Activated CD4-positive, alpha-beta T cell treated with anti-CD3 and anti-CD28 coated beads for 36 hours (primary cell): ENCODE measurements at places on chromosomes 4 and X.
A peak's percentile ranks its signal among the peaks of the same experiment; 100 is the strongest.

DNA sequence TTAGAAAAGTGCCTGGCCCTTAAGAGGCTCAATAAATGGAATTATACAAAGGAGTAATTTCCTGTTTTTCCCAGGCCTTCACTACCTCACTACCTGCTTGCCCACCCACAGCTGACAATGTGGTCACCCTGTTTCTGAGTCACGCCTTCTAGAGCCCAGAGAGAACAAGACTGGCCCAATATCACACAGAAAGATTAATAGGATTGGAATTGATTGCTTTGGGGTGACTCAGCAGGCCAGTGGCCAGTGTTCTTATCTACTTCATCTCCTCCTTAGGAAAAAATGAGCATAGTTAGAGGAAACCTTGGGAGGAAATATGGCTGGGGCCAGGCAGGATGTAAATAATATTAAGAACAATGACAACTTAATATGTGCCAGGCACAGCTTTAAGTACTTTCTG is 4.5 kb upstream of the FGF16 start:
- no peak for DNase-seq

GRCh38 chrX:13659063-13659462 is 6.1 kb downstream of the TCEANC start:
- DNase-seq, result no peak

DNA sequence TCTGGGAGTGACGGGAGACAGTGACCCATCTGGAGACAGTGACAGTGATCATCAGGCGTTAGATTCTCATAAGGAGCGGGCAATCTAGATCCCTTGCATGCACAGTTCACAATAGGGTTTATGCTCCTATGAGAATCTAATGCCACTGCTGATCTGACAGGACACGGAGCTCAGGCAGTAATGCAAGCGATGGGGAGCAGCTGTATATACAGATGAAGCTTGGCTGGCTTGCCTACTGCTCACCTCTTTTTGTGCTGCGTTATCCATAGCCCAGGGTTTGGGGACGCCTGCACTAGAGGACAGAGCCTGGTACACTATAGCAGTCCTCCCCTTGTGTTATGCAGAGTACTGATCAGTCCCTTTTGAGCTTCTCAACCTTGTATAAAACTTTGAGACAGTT is 23.5 kb downstream of the NFKB1 start:
- DNase-seq, result no peak

GRCh38 chr4:15202481-15202880 is 200.2 kb downstream of the CPEB2 start:
- DNase-seq, result no peak

DNA sequence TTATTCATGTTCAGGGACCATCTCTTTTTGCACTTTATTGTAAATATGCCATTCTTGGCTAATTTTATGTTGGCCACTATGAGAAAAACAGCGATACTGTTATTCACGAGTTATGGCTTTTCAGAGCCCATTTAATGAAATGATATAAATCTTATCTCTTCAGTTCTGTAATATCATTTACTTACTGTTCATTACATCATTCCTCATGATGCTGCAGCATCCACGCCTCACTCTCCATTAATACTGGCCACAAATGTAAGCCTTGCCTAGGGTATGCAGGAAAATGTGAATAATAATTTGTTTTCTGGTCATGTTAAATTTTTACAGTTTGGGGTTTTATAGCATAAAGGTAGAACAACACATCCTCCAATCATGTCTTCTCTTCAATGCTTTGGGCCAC is 639.6 kb downstream of the SMARCA1 start:
- no peak for DNase-seq

DNA sequence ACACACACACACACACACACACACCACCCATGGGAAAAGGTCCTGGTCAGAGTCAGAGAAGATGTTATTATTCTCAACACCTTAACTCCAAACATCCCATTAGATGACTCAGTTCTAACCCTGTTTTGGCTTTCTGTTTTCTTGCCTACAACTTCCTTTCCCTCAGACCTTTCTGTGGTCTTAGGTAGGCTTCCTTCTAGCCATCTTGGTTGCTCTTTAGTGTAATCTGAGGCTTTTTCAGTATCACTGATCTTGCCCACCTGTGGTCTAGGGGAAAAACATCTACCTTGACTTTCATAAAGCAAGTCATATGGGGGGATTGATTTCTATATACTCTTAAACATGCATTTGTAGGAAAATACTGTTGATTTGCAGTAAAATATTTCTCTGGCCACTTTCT is 56.9 kb downstream of the ATG4A start:
- DNase-seq, result peak; percentile 8

DNA sequence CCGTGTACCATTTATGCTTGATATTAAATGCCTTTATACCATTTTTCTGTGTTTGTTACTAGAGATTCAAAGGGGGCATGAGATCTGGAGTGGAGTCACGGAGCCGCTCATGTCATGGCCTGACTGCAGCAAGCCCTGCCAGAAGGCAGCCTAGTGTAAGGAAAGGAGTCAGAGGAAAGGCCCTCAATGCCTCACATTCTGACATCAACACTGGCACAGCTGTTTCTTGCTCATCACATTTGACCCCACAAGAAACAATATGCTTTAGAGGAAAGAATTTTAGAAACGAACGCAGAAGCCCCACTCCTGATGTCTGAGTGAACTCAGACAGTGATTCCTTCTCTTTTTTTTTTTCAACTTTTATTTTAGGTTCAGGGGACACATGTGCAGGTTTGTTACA is 322.4 kb upstream of the CPEB2 start:
- no peak for DNase-seq

DNA sequence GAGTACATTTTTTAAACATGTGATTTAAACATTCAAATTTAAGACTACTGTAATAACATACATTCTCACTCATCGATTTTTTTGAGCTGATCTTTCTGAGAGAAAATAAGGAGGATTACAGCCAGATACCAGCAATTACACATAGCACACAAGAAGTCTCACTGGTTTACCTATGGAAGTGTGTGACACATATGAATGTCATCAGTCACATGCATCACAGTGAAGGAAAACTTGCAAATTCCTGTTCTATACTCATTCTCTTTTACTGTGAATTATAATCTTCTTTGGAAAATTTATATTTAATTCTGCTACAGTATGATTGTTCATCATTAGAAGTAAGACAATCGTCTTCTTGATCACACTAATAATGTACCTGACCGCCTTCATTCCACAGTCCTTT is 21.3 kb upstream of the BMP2K start:
- DNase-seq, result no peak

GRCh38 chr4:2935762-2936743 is 27.2 kb downstream of the NOP14 start:
- peak; percentile 89 for DNase-seq

DNA sequence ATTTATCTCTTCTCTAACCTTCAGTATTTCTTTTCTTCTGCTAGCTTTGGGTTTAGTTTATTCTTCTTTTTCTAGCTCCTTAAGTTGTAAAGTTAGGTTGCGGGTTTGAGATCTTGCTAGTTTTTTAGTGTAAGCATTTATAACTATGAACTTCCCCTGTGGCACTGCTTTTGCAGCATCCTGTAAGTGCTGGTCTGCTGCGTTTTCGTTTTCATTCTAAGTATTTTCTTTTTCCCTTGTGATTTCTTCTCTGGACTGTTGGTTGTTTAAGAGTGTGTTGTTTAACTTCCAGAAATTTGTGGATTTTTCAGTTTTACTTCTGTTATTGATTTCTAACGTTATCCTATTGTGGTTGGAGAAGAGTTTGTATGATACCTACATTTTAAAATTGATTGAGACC is 11.0 kb upstream of the CTBP1 start:
- no peak for DNase-seq

GRCh38 chr4:104890598-104891275 is 255.9 kb upstream of the TET2 start:
- no peak for DNase-seq

- no peak for DNase-seq
Observed at GRCh38 chrX:78330540-78330939, 3.1 kb upstream of the CYSLTR1 start.

GRCh38 chrX:21863241-21863640 is 7.5 kb downstream of the YY2 start:
- no peak for DNase-seq

GRCh38 chrX:12973561-12974304 is 1.2 kb upstream of the TMSB4X start:
- DNase-seq, result peak; percentile 74

- DNase-seq, result peak; percentile 98
Observed at GRCh38 chr4:53377319-53378170, at the start of gene FIP1L1. Gene FIP1L1 (plus strand): TSS chr4:53377641. CDS start chr4:53377839, 198 bp downstream.

- no peak for DNase-seq
Observed at GRCh38 chrX:100948557-100948956, 19.8 kb upstream of the XKRX start.

- DNase-seq, result peak; percentile 3
Observed at GRCh38 chrX:9195199-9195880, 161.4 kb upstream of the FAM9B start.

DNA sequence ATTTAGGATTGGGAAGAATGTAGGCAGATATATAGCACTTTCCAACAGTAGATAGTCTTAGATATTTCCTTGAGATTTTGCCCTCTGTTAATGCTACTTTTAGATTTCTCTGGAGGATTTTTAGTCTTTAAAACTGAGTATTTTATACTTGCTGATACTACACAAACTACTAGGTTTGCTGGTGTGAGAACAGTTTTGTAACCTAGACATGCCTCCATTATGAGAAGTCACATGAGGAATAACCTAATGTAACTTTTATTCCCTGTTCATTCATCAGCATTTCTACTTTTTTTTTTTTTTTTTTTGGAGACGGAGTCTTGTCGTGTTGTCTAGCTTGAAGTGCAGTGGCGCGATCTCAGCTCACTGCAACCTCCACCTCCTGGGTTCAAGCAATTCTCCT is 137.2 kb downstream of the RAPGEF2 start:
- no peak for DNase-seq

DNA sequence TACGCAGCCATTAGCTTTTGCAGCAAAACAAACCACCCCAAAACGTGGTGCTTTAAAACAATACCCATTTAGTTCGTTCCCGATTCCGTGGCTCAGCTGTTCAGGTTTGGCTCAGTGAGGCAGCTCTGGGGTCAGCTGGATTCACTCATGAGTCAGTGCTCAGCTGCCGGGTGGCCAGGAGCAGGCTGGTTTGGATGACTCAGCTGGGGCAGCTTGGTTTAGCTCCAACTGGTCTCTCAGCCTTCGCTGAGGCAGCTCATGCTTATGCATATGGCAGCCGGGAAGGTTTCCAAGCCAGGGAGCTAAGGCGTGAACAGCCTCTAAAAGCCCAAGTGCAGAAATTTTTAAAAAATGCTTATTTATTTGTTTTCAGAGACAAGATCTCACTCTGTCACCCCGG is 13.3 kb upstream of the CD99 start:
- no peak for DNase-seq

DNA sequence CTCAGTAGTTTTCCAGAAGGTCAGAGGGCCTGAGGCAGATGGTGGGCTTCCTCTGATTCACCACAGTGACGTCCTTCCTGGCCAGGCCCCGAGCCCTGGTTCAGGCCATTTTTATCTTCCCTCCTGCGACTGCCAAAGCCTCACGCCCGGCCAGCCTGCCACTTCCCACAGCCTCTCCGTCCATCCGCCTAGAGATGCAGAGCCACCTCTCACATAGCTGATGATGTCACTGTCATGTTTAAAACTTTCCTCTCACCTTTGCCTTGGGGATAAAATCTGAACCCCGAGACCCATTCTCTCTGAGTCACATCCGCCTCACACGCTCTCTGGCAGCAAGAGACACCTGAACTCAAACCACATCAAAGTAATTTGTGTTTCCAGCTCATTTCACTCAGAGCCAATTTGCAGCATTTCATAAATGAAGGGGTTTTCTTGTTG is 175.3 kb downstream of the QDPR start:
- peak; percentile 86 for DNase-seq

- peak; percentile 72 for DNase-seq
Observed at GRCh38 chrX:124239911-124240310, 92.5 kb upstream of the TEX13D start.
